CD4-positive, alpha-beta T cell treated with Interleukin-6 at 100 ng/mL for 8 hours (primary cell): ENCODE measurements at places on chromosomes 3 and 15.

- DNase-seq, result no peak
Measured at GRCh38 chr3:194049394-194049793, 86.6 kb upstream of the HES1 start.

- DNase-seq, result no peak
Measured at GRCh38 chr3:8524656-8525399, 23.2 kb downstream of the LMCD1 start.

DNA sequence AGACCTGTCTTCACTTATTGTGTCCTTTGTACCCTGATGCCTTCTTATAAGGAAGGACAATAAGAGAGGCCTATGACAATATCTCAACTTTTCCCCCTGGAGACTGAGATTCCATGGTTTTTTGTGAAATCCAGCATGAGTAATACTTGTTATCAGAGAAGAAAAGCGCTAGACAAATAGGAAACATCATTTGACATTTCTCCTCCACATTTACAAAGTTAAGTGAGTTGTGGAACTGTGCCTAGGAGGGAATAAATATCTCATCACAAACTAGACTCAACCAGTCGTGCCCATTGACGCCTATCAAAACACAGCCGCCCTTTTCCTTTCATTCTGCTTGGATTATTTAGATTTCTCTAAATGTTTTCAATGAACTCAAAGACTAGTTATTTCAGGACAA, 253.1 kb downstream of the MECOM start:
- DNase-seq, result no peak

DNA sequence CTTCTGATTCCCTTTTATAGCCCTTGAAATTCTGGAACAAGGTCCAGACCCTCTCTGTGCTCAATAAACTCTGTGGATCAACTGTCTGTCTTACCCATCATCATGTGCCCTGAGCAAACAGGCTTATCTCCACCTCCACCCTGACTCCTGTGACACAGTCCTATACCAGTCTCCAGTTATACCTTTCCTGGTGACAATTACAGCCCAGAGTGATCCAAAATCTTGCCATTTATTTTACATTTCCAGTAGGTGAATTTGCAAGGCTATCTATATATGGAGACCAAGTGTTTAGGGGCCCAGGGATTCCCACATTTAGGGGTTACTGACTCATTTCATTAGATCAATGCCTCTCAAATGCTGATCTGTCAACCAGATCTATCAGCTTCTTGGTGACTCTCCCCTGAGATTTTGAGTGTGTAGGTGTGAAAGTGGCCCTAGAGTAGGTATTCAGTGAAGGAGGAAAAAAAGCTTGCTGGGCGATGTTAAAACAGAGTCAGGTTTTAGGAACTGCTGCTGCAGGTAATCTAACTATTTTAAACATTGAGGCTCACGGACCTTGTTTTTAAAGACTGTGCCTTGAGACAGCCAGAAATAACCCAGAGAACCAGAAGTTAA, 229.6 kb upstream of the WNT5A start:
- no peak for DNase-seq

DNA sequence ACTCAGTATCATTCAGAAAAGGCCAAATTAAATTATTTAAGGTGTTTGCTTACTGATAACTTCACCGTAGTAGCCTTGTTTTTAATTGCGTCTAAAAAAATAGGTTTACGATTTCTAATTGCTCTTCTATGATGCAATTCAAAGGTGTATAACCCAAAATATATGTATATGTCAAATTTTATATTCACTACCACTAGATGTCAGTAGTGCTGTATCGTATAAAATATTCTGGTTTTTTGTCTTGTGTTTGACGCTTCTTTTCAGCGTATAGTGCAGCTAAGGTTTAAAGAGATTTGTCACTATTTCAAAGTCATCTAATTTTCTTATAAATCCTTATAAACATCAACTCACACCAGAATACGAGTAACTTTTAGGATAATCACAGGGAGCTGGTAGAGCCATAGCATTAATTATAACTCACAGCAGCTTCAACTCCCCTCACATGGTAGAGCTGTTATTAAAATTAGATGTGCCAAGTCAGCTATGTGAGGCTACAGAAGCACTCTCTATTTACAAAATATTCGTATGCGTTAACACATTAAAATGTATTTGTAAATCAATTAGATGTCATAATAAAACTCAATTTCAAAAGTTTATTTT, 3.5 kb downstream of the PFN2 start:
- DNase-seq, result peak; percentile 24

DNA sequence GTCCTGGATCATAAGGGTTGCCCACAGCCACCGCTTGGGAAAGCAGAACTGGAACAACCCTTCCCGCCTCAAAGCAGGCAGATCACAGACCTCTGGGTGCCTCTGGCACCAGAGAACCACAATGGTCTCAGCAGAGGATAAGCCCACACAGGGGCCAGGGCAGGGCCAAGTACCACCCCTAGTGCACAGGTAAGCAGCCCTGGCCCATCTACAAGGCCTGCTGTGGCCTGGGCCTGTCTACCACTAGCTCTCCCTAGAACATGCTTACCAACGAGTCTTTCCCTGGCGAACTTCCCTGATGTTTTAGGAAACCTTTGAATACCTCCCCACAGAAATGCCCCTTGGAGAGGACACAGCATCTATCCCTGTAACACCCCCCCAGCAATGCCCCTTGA, 28.3 kb downstream of the TNK2 start:
- DNase-seq, result no peak

DNA sequence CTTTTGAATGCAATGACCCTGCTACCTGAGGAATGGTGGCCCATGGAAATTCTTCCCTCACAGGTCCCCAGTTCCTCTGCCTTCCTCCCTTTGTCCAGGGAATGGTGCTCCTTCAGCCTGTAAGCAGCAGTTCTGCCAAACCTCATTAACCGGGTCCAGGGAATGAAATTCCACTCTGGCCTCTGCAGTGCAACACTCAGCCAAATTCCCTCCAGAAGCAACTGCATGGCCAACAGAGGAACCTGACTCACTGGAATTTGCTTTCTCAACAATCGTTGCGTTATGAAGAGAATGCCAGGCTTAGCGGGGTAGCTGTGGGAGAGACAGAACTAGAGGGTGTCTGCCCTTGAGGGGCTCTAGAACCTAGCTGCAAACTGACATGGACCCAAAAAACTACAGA, 449.4 kb upstream of the PROK2 start:
- no peak for DNase-seq

DNA sequence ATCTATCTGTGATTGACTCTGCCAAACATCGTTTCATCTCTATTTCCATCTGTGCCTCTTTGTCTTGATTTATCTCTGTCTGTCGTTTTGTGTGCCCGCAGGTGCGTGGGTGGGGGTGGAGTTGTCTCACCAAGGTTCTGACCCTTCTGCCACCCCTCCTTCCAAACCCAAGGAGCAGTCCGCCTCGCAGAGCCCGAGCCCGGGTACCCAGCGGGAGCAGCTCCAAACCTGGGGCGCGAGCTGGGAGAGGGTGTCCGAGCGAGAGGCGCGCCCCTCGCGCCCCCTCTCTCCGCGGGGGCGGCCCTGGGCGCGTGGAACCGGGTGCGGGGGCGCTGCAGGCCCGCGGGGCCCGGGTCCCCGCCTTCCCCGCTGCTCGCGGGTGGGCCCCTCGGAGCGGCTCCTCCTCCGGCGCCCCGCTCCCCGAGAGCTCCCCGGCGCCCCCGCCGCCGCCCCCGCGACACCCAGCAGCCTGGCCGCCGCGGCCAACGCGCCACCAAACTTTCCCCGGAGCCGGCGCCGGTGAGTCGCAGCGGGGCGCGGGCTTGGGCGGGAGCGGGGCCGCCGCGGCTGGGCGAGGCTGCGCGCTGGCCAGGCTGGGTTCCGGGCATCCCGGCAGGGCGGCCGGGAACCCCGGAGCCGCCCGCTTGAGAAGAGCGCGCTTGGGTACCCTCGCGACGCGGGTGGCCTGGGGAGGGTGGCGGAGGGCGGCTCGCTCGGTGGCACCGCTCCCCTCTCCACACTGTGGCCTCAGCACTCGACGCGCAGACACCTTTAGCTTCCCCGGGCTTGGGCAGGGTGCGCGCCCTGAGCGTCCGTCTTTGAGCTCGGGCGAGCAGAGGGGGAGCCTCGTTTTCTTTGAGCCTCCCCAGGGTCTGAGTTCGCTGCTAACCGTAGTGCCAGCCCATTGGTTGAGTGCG, at the start of gene HRH1:
Gene HRH1, plus strand, starts transcription at position 458 of the 917 bp plus-strand sequence. CDS start 104,545 bp downstream, outside the sequence.
- no peak for DNase-seq

- no peak for DNase-seq
Measured at GRCh38 chr3:23455775-23456174, 252.6 kb downstream of the UBE2E2 start.

DNA sequence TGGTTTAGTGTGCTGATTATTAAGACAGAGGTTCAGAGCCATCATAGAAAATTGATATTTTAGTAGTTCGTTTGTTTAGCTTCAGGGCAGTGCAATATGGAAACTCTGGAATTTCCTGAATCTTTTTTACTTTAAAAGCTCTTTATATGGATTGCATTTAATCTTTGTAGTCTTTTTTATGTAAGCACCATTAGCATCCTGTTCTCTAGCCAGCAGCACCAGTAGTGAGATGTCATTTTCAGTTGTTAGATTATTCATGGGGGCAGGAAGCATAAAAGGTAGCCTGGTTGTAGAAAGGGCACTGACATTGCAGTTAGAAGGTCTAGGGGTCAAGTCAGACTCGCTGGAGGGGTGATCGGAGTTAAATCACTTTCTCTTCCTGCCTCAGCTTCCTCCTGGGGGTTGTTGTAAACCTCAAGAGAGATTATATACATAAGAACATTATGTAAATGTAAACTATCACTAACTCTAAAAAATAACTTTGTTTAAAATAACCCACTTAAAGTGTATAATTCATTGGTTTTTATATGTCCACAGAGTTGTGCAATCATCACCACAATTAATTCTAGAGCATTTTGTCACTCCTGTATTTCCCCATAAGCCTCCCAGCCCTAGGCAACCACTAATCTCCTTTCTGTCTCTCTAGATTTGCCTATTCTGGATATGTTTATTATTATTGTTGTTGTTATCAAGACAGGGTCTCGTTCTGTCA, 31.4 kb upstream of the ITPKA start:
- no peak for DNase-seq

DNA sequence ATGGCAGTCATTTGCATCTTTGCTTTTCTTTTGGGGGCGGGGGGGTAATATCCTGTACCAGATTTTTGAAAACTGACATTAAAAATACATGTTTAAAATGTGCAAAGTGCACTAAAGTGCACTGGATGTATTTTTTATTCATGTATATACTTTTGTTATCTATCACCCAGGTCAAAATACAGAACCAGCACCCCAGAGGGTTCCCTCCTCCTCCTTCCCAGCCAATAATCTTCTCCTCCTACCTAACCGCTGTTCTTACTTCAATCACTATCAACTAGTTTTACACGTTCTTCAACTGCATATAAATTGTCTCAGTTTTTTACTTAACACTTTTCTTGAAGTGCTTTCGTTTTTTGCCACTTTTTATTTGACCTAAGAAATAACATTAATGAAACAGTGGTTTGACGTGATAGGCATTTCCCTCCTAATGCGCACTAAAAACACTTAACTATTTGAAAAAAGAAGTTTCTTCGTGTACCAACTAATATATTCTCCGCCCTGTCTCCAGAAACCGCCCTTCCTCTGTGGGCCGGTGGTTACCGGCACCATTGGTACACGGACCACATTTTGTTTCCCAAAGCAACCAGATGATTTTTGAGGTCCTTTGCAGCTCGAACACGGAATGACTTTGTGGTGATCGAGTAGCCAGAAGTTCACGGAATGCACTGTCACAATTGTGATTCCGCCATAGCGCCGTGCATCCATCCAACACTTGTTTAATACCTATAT, 836 bp upstream of the AKAP13 start:
- DNase-seq, result peak; percentile 56

DNA sequence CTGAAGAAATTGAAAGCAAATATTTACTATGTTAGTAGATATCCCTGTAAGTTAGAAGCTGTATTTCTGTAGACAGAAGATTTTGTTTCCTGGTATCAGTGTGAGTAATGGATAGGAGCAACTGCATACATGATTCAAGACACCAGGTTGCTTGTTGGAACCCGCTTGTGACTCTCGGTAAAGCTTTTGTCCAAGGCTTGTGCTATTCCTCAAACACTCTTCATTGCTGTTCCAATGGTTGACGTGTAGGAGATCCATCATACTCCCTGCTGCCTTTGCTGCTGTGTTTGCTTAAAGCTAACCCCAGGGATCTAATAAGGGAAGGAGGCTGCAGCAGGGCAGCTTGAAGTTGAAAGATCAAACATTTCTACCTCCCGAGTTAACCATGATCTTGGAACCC, 160.1 kb downstream of the RSRC1 start:
- no peak for DNase-seq

DNA sequence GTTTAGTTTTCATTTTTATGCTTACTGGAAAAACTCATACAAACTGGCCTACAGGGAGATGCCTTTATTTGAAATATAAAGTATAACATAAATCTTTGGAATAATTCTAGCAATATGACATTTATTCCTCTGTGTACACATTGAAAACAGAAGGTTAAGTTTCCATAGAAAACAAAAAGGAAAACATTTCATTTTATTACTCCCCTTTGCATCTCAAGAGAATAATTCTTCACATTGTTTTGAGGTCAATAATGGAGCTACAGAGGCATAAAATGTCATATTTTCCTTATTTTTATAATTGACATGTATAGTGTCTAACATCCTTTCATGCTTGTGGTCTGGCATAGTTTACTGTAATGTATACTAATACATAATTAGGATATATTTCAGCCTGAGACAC, 187.6 kb upstream of the AGTR1 start:
- no peak for DNase-seq

- peak; percentile 66 for DNase-seq
Measured at GRCh38 chr15:72722071-72722696, 36.2 kb downstream of the BBS4 start.

DNA sequence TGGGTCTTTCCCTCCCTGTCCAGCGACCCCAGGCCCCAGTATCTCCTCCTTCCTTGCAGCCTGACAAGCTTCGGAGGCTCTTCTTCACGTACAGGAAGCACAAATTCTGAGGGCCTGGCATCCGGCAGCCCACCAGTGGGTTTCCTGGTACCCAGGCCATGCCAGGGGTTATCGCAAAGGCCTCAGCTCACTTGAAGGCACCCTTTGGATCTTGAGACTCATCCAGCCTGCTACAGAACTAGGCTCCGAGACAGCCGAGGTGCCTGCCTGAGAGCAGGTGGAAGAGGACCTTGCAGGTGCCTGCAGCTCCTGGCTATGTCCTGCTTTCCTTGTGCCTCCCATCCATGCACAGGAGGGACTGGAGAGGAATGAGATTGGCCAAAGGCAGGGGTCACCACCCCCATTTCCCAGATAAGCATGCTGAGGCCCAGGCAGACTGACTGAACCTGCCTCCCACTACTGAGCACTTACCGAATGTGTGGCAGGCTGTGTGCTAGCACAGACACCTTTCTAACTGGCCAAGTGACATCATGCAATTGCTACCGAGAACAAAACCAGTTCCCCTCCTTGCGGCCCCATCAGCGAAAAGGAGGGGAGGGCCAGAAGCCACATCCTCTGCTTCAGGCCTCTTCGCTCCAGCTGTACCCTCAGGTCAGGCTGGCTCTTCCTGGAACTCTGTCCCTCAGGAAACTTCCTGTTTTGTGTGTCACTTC, 11.2 kb downstream of the SH2D7 start:
- peak; percentile 71 for DNase-seq

GRCh38 chr3:187165144-187165543, 25.8 kb upstream of the RPL39L start:
- DNase-seq, result peak; percentile 62
